Osteoblast (primary cell): ENCODE measurements at places on chromosomes 12 and 14.

GRCh38 chr12:52581481-52581880 is 7.8 kb upstream of the KRT74 start:
- no peak for DNase-seq

- no peak for DNase-seq
Observed at GRCh38 chr14:92633274-92633616, 115.2 kb downstream of the LGMN start.

- DNase-seq: peak; percentile 88
Observed at GRCh38 chr12:92593734-92594402, 108.9 kb upstream of the PLEKHG7 start.

- DNase-seq: peak; percentile 18
Observed at GRCh38 chr14:49494836-49495235, 91.3 kb downstream of the RPS29 start.

GRCh38 chr12:63037746-63038712 is 103.1 kb upstream of the PPM1H start:
- DNase-seq: no peak

DNA sequence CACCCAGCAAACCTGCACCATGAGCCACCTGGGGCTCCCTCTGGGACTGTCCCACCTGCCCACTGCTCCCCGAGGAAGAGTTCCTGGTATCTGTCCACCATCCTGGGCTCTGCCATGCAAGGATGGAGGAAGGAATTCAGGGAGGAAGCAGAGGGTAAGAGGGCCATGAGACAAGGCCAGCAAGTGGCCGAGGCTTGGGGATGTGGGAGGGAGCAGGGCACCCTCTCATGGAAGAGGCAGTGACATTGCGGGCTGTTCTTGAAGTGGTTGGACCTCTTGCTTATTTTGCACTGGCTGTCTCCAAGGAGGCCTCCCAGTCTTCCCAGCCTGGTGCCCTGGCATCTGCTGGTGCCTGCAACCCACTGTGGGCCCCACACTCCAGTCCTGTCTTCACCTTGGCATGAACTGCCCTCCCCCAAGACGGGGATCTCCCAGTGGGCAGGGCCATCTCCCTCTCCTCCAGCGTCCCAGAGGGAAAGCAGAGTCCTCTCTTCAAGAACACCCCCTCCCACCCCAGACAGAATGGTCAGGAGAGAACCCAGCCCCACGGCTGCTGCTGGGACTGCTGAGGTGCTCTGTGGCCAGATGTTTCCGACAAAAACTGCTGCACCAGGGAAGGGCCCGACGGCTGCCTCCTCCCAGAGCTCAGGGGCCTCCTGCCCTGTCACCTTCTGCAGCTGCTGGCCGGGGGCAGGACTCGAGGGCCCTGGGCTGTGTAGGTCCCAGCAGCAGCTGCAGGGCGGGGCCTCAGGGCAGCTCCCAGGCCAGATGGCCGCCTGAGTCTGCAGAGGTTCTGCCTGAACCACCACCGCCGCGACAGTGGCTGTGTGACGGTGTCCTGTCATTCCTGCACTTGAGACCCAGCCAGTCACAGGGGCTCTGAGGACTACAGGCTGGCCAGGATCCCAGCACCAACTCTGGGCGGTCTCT is 1.8 kb upstream of the AKT1 start:
- peak; percentile 94 for DNase-seq

GRCh38 chr14:38175658-38176057 is 32.0 kb upstream of the SSTR1 start:
- no peak for DNase-seq

DNA sequence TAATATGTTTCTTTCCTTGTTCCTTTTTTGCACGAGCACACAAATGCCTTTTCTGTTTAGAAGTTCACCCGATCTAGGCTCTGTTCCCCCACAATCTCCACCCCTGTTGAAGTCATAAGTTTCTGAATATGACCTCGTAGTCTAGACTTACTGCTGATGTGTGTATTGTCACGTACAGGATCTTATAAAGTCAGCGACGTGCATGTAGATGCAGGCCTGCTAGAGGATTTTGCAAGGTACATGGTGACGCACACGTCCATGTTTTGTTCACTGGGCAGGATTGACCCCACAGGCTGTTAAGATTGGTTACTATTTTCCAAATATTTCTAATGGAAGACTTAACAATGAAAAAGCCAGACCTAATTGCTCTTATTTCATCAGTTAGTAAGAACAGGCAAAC is 46.2 kb upstream of the CCDC91 start:
- no peak for DNase-seq

GRCh38 chr14:59465316-59466135 is at the start of gene GPR135:
GPR135 (minus strand) TSS chr14:59465380; CDS start chr14:59465226, 154 bp downstream.
- peak; percentile 81 for DNase-seq

DNA sequence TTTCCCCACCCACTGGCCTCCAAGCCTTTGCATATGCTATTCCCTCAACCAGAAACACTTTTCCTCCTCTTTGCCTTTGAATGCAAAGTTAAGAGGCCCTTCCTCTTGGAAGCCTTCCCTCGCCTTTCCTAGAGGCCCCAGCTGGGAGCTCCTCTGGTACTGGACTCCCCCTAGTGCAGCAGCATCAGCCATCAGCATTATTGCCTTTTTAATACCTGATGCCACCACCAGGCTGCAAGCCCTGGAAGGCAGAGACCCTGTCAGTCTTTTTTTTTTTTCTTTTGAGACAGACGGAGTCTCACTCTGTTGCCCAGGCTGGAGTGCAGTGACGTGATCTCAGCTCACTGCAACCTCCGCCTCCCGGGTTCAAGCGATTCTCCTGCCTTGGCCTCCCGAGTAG is 19.1 kb upstream of the PLA2G1B start:
- DNase-seq: peak; percentile 76

- DNase-seq: peak; percentile 47
Observed at GRCh38 chr12:100520048-100520769, 46.5 kb downstream of the NR1H4 start.

- DNase-seq: no peak
Observed at GRCh38 chr14:72591391-72591790, 302.5 kb downstream of the DPF3 start.

GRCh38 chr12:94091624-94092023 is 56.8 kb upstream of the PLXNC1 start:
- DNase-seq: no peak

GRCh38 chr14:72118841-72119240 is 186.6 kb downstream of the RGS6 start:
- DNase-seq: no peak

GRCh38 chr14:64772397-64772950 is 68.2 kb downstream of the PLEKHG3 start:
- DNase-seq: no peak

DNA sequence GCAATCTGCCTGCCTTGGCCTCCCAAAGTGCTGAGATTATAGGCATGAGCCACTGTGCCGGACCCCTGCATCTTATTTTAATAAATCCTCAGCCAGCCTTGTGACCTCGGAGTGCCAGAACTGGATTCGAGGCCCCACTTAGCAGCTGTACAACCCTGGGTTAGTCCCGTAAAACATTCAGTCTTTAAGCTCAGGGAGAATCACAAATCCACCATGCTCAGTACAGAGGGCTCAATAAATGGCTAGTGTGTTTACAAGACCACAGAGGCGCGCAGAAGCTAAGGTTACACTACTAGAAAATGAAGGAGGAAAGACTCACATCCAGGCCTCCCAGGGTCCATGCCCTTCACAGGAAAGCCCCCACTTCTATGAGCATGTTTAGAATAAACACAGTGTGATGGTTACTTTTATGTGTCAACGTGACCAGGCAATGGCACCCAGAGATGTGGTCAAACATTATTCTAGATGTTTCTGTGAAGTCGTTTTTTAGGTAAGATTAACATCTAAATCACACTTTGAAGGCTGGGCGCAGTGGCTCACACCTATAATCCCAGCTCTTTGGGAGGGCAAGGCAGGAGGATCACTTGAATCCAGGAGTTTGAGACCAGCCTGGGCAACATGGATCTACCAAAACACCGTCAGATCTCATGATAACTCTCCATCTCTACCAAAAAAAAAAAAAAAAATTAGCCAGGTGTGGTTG is 55.3 kb downstream of the CLMN start:
- DNase-seq: no peak

DNA sequence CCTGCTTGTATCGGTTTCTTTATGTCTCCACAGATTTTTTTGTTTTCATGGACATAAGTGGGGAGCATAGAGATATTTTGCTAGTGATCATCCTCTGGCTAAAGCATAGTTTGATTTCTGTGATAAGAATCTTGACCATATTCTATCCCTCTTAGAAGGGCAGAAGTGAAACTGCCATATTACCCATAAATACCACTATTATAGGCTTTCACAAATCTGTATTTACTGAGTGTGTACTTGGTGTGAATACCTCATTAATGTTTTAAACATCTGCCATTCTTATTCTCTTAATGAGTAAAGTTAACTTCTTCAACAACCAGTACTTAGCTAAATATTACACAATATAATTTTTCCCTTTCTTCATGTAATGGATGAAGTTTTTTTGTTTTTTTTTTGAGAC is 16.1 kb downstream of the WNK1 start:
- DNase-seq: no peak

GRCh38 chr14:88933191-88933590 is 108.7 kb downstream of the TTC8 start:
- DNase-seq: no peak

DNA sequence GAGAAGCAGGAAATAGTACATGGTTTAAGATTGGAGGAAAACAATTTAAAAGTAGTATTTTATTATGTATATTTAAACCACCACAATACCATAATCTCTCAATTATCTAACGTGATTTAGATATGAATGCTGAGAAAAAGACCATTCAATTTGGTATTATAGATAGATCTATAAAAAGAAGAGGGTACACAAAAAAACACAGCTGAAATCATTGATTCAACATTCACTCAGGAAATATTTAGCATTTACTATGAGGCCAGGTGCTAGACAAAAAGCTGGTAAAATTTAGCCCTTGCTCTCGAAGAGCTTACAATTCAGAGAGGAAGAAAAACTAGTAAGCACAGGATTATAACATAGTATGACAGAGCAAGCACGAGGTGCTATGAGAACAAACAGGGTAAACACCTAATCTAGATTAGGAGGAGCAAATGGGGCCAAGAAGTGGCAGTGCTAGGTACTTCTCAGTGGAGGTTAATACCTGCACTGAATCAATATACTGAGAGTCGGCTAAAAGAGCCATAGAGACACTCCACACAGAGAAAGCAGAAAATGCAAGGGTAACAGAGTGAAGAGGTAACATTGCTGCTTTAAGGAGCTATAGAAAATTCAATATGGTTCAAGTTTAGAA is 27.6 kb downstream of the TRIP11 start:
- no peak for DNase-seq

DNA sequence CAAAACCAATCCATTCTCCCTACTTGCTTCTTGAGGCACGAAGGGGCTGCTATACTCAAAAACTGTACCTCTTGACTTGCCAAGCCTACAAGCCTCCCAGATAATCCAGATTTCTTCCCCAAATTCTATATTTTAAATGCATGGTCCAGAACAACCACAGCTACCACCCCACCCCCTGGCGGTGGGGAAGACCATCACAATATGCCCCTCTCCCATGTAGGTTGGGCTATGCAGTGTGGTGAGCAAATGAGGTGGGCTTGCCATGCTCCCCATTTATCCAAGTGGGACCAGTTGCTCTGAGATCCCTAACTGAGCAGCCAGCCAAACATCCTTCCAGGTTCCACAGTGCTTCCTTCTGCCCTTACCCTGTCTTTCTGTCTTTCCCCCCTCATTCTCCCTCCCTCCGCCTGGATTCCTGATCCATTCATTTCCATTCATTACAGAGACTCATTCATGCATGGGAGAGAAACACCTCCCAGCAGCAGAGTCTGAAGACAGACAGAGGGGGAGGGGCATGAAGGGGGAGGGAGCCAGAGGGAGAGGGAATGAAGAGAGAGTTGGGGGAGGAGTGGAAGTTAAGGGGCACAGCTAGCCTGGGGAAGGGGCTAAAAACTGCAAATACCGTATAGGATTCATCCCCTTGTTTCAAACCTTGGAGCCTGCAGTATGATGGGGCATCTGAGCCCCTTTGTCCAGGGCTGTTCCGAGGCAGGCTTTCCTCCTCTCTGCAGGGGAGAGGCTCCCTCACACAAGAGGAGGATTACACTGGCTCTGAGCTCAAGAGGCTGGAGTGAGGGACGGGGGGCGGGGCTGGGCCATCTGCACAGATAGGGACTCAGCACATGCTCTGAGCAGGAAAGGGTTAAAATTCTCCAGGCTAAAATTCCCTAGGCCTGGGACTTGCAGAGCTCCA is 4.4 kb downstream of the ZNF219 start:
- DNase-seq: peak; percentile 72

DNA sequence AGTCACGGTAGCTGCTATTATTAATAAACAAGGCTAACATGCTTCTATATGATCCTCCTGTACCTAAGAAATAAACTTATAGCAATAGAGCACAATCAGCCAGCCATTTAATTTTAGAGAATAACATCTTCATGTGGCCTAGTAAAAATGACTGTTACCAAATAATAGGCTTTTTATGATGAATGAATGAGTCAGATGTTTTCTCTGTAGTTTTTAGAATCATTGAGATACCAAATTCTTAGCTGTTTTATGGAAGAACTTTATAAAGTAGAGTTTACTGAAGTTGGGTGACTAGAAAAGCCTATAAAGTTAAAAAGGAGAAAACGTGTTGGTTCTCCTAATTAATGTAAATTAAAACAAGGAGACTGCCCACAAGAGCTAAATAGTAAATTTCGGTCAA is 40.7 kb downstream of the WNK1 start:
- peak; percentile 50 for DNase-seq

DNA sequence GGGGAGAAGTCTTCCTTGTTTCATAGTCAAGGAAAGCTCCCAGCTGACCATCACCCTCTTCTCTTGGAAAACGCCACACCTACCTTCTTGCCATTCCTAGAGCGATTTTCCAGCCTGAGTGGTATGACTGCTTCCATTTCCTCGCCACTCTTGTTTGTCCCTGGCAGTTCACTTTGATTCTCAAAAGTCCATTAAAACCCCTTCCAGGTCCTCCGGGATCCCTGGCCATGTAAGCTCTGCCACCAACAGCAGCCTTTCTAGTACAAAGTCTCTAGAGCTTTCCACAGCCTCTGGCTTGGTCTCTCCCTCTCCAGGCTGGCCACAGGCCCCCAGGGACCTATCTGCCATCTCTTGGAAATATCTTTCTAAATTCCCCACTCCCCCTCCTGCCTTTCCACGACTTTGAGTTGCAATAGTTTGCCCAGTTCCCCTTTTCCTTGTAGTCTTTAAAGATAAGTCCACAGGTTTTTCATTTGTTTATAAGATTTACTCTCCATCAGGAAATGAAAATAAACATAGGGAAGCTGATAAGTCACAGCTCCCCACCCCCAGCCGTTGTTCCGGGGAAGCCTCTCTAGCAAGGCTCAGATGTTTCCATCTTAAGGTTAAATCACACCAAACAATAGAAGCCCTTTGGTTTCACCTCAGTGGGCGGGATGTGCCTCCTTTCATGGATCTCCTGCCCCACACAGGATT is 42.9 kb upstream of the SINHCAF start:
- peak; percentile 38 for DNase-seq
